NCI-H1417 treated with DMSO at 0.1 percent for 48 hours (cell line): ENCODE measurements at places on chromosomes 3 and 15.

GRCh38 chr3:177622520-177622919 lies 425.2 kb upstream of the TBL1XR1 start:
- no peak for DNase-seq

GRCh38 chr3:58416191-58416590 lies 17.4 kb downstream of the PDHB start:
- no peak for DNase-seq

GRCh38 chr3:89287902-89288508 lies 180.6 kb downstream of the EPHA3 start:
- DNase-seq = no peak

GRCh38 chr3:134477938-134478337 lies 7.8 kb downstream of the ANAPC13 start:
- DNase-seq = no peak

- DNase-seq = no peak
These were observed 12.0 kb downstream of the SSUH2 start for GRCh38 chr3:8632402-8633237.

DNA sequence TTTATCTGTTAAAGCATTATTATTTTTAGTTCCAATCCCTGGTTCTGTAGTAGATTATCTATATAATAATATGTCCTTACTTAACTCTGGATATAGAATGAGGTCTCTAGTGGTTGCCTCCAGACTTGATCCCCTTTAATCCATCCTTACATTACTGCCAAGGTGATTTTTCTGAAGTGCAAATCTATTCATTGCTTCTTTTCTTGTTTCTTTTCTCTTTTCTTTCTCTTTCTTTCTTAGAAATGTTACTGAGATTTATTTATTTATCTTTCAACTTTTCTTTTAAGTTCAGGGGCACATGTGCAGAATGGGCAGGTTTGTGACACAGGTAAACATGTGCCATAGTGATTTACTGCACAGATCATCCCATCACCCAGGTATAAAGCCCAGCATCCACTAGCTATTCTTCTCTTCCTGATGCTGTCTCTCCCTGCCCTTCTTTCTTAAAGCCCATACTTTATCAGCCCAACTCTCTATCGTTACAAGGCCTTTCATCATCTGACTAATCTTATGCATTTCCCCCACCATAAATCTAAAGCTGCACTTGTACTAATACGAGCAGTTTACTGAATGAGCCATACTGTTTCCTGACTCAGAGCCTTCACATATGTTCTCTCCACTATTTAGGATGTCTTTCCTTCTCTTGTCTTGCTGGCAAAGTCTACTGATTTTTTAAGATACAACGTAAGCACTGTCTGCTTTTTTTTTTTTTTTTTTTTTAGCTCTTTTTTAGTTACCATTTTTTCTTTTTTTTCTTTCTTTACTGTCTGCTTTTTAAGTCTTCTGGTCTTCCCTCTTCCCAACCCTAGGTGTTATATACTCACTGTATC lies 4.6 kb downstream of the GLCE start:
- no peak for DNase-seq

GRCh38 chr15:62601777-62602545 lies 436.9 kb upstream of the C2CD4B start:
- no peak for DNase-seq

DNA sequence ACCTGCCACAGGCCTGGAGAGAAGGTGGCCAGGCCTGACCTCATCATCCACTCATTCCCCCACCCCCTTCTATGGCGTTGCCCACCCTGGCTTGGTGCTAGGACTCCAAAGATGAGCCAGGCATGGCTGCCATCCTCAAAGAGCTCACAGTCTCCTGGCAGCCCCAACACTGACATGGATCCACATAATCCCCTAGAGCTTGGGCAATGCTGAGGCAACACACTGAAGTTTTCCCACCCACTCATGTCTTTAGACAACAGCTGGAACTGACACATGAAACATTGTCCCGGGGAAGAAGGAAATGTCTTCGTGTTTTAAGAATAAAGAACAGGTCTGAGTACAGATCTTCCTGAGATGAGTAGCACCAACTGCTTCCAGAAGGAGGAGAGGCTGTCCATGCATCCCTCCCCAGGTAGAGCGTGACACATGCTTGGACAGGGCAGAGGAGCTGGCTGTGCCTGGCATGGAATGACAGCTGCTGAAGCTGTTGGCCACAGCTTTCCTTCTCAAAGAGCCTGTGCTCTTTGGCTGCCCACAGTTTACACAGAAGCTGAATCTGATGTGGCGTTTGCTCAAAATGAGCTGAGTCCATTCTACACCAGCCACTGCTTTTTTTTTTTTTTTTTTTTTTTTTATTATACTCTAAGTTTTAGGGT lies 70.1 kb downstream of the HOMER2 start:
- DNase-seq = no peak

- DNase-seq = no peak
These were observed 401.4 kb downstream of the ROBO1 start for GRCh38 chr3:79366414-79366813.

DNA sequence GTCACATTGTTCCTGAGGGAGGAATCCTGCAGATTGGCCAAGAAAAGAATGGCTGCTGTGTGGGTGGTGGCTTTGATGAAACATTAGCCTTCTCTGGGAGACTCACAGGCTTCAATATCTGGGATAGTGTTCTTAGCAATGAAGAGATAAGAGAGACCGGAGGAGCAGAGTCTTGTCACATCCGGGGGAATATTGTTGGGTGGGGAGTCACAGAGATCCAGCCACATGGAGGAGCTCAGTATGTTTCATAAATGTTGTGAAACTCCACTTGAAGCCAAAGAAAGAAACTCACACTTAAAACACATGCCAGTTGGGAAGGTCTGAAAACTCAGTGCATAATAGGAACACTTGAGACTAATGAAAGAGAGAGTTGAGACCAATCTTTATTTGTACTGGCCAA lies 6.1 kb downstream of the PTX3 start:
- DNase-seq = no peak

- no peak for DNase-seq
These were observed 38.8 kb downstream of the SAXO2 start for GRCh38 chr15:82301296-82302016.

- no peak for DNase-seq
These were observed 154.1 kb downstream of the LIPC start for GRCh38 chr15:58585693-58586443.
